ENCODE measurements at places on chromosomes 1 and 21. TPM values are rescaled to one million over a fixed set of nuclear protein-coding genes. Genes with fewer than 3 reads are reported as not detected.
A peak's percentile ranks its signal among the peaks of the same experiment; 100 is the strongest.

GRCh38 chr1:100950781-100951180 lies 54.9 kb downstream of the SLC30A7 start:
- peak overlapping the region; percentile 13 for H3K27ac ChIP-seq
- no peak for DNase-seq
- peaks cover 72% of the 10 kb centered on the region for H3K36me3 ChIP-seq
- H3K4me1 ChIP-seq = peaks cover 49% of the 10 kb centered on the region
- H3K27me3 ChIP-seq = no peaks in the 10 kb centered on the region

DNA sequence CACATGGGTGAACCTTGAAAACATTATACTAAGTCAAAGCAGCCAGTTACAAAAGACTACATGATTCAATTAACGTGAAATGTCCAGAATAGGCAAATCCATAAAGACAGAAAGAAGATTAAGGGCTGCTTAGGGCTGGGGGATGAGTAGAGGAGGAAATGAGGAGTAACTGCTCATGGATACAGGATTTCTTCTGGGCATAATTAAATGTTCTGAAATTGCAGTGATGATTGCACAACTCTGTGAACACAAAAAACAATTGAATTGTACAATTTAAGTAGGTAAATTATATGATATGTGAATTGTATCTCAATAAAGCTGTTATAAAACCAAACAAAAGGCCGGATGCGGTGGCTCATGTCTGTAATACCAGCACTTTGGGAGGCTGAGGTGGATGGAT lies 52.2 kb downstream of the RERE start:
- H3K4me1 ChIP-seq = peaks cover 7% of the 10 kb centered on the region
- no peak overlapping the region for H3K27ac ChIP-seq
- H3K27me3 ChIP-seq = no peaks in the 10 kb centered on the region
- peaks cover 5% of the 10 kb centered on the region for H3K36me3 ChIP-seq
- no peak overlapping the region for H3K4me3 ChIP-seq
- DNase-seq = no peak

GRCh38 chr1:150383631-150384324 lies 19.8 kb downstream of the RPRD2 start:
- peaks cover 9% of the 10 kb centered on the region for H3K36me3 ChIP-seq
- no peak overlapping the region for H3K27ac ChIP-seq

DNA sequence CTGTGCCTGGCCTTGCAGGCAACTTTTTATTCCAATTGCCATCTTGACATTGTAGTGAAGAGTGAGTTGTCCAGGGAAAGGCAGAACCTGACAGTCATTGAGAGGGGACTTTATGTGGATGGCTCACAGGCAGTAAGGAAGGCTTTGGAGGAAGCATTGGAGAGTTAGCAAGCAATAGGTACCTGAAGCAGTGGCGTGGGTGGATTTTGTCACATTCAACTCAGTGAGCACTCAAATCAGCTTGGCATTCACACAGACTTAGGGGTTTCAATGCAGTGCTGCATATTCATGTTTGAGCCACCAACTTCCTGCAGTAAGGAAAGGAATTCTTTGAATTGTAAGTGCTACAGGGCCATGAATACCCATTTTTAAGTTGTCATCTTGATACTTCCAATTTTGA lies 69.0 kb downstream of the AK4 start:
- no peak overlapping the region for H3K4me3 ChIP-seq
- H3K27ac ChIP-seq = no peak overlapping the region
- H3K27me3 ChIP-seq = no peaks in the 10 kb centered on the region

GRCh38 chr1:30785714-30786113 lies 28.1 kb upstream of the LAPTM5 start:
- no peaks in the 10 kb centered on the region for H3K36me3 ChIP-seq
- no peak for DNase-seq
- no peak overlapping the region for H3K27ac ChIP-seq
- H3K4me3 ChIP-seq = no peak overlapping the region

GRCh38 chr1:60564916-60565750 lies 491.6 kb upstream of the C1orf87 start:
- no peak for DNase-seq
- no peak overlapping the region for H3K27ac ChIP-seq
- H3K4me3 ChIP-seq = no peak overlapping the region

DNA sequence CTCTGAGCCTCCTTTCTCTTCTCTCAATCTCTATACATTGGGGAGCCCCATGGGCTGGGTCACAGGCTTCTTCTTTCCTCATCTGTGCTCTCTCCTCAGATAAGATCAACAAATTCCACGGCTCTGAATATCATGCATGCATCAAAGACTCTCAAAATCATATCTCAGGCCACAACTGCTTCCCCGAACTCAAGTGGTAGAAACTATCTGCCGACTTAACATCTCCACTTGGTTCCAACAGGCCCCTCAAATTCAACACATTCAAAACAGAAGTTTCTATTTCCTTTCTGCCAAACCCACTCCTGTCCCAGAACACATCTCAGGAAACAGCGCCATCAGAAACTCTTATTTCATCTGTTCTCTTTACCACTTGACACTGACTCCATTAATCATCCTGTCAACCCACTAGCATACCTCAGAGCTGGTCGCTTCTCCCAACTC lies 16.7 kb downstream of the DDX59 start:
- peak overlapping the region; percentile 5 for H3K4me3 ChIP-seq
- H3K27ac ChIP-seq = peak overlapping the region; percentile 80
- no peak for DNase-seq
- no peaks in the 10 kb centered on the region for H3K27me3 ChIP-seq
- H3K4me1 ChIP-seq = peaks cover 31% of the 10 kb centered on the region

- H3K4me3 ChIP-seq = no peak overlapping the region
- peaks cover 28% of the 10 kb centered on the region for H3K36me3 ChIP-seq
- H3K4me1 ChIP-seq = no peaks in the 10 kb centered on the region
- DNase-seq = no peak
- H3K27me3 ChIP-seq = no peaks in the 10 kb centered on the region
Observed at GRCh38 chr21:43797925-43798715, 8.7 kb downstream of the RRP1 start.

GRCh38 chr1:23865543-23865930 lies 2.6 kb downstream of the FUCA1 start:
- no peak overlapping the region for H3K27ac ChIP-seq
- peak; percentile 45 for DNase-seq
- no peak overlapping the region for H3K4me3 ChIP-seq

GRCh38 chr1:230679192-230679591 lies 34.7 kb downstream of the AGT start:
- no peaks in the 10 kb centered on the region for H3K27me3 ChIP-seq
- H3K4me3 ChIP-seq = no peak overlapping the region
- peaks cover 19% of the 10 kb centered on the region for H3K4me1 ChIP-seq

GRCh38 chr1:22287946-22288520 lies 145.1 kb upstream of the WNT4 start:
- H3K27me3 ChIP-seq = peaks cover 15% of the 10 kb centered on the region
- H3K4me1 ChIP-seq = no peaks in the 10 kb centered on the region
- no peaks in the 10 kb centered on the region for H3K36me3 ChIP-seq
- H3K4me3 ChIP-seq = no peak overlapping the region
- peak; percentile 4 for DNase-seq

GRCh38 chr1:109995536-109995935 lies 11.0 kb downstream of the AHCYL1 start:
- H3K4me1 ChIP-seq = peaks cover 12% of the 10 kb centered on the region
- peaks cover 12% of the 10 kb centered on the region for H3K36me3 ChIP-seq
- no peak for DNase-seq
- H3K27me3 ChIP-seq = no peaks in the 10 kb centered on the region

DNA sequence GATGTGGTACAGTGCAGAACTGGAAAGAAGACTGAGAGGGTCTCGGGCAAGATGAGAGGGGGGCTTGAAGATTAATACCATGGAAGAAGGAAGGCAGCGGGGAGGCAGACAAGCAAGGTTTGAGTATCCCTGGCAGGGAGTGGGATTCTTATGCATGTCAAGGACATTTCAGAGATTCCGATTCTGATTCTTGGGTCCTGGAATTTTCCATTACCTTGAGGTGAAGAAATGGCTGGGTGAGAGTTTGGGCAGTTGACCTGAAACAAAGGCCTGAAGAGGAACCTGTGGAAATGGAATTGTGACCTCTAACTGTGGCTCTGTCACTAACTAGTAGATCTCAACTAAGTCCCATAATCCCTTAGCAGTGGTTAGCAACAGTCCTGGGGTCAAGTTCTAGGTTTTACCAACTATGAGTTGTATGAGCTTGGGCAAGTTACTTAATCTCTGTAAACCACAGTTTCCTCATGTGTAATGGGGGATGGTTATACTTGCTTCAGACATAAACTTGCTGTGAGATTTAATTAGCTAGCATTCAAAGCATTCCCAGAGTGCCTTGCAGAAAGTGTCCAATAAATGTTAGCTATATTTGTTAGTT lies 8.6 kb upstream of the ACTN2 start:
- H3K27ac ChIP-seq = no peak overlapping the region
- peaks cover 60% of the 10 kb centered on the region for H3K27me3 ChIP-seq
- H3K4me1 ChIP-seq = peaks cover 6% of the 10 kb centered on the region
- H3K4me3 ChIP-seq = no peak overlapping the region
- DNase-seq = no peak

- peaks cover 17% of the 10 kb centered on the region for H3K4me1 ChIP-seq
- DNase-seq = no peak
- no peak overlapping the region for H3K4me3 ChIP-seq
- no peaks in the 10 kb centered on the region for H3K36me3 ChIP-seq
- peaks cover 29% of the 10 kb centered on the region for H3K27me3 ChIP-seq
Observed at GRCh38 chr1:157487504-157487903, 64.8 kb downstream of the FCRL5 start.

Gene ELF3
- 0.79 TPM for total RNA-seq

Gene S100A1
- not detected for total RNA-seq

Gene FCRLA
- not detected for total RNA-seq

Gene KRTAP19-1
- total RNA-seq = not detected

Gene HLX
- not detected for total RNA-seq

Gene ACTA1
- total RNA-seq = not detected

Data from activated CD8-positive, alpha-beta memory T cell treated with anti-CD3 and anti-CD28 coated beads, Interleukin-2, amount 10 ng/mL, durations not matched to agents 7 days and 5 days (primary cell).